ENCODE measurements at places on chromosomes 13 and 19.

DNA sequence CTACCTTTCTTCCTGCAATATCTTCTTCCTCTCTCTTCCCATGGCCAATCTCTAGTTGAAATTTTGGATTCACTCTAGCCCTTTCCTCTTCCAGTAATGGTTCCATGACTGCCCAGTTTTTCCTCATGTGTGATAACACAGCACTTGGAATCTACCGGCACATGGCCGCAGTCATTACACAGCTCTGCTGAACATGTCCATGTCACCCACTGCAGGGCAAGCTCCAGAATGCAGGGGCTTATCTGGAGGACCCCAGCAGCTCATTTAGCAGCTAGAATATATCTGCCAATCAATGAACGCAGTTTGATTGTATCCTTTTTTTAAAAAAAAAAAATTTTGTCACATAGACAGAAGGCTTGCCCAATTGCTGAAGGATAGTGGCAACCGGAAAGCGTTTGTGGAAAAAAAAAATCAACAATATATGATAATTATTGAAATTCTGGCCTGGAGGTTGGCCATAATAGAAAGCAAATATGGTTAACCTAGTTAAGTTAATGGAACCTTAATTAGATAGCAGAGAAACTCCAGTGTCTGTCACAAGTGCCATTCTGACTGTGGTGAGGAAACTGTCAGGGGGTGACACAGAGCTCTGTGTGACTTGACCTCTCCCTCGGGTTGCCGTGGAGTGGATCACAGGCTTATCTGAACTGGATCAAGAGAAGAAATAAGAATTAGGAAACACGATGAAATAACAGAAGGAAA lies 426.7 kb downstream of the LIG4 start:
- no peak for DNase-seq

DNA sequence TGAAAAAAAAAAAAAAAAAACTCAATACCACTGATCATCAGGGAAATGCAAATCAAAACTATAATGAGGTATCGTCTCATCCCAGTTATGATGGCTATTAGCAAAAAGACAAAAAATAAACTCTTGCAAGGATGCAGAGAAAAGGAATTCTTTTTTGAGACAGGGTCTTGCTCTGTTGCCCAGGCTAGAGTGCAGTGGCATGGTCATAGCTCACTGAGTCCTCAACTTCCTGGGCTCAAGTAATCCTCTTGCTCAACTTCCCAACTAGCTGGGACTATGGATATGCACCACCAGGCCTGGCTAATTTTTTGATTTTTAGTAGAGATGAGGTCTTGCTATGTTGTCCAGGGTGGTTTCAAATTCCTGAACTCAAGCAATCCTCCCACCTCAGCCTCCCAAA lies 59.5 kb downstream of the MICU2 start:
- DNase-seq, result no peak

- no peak for DNase-seq
These were observed 9.2 kb upstream of the ZNF180 start for GRCh38 chr19:44509478-44509877.

DNA sequence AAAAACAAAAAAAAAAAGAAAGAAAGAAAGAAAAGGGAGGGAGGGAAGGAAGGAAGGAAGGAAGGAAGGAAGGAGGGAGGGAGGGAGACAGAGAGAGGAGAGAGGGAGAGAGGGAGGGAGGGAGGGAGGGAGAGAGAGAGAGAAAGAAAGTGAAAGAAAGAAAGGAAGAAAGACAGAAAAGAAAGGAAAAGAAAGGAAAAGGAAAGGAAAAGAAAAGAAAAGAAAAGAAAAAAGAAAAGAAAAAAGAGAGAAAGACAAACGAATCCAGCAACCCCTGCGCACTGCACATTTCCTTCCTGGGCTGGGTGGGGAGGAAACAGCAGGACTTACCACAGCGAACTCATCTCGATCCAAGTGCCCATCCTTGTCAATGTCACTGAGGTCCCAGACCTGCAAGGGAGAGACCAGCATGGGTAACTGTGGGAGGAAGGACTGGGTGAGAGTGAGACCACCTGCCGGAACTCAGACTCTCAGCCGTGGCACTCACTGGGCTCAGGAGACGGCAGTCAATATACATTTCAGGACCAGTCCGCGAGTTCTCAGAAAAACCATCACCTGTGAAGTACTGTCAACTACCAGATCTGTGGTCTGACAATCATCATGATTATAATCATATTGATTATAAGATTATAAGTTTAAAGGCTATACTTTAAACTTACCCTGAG lies 43.3 kb downstream of the EPS15L1 start:
- DNase-seq, result no peak

DNA sequence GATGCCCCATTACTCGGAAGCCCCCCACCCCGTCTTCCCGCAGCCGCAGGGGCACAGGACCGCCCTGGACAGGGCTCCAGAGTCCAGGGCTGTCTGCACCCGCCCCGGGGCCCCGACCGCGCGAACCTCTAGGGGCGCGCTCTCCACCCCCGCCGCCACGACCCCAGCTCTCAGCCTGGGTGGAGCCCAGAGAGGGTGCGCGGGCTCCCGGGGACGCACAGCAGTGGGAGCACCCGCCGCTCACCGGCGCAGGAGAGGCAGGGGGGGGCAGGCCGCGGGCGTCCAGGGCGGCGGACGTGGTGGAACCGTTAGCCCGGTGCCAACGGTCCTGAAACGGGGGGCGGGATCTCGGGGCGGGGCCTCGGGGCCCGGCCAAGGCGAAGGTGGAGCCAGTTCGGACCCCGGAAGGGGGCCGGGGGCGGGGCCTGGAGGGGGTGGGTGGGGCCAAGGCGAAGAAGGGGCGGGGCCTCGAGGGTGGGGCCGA lies at the start of gene ATP8B3:
Gene ATP8B3, minus strand, starts transcription at position 335 of the 484 bp plus-strand sequence. CDS start 540 bp downstream, outside the sequence.
- no peak for DNase-seq

DNA sequence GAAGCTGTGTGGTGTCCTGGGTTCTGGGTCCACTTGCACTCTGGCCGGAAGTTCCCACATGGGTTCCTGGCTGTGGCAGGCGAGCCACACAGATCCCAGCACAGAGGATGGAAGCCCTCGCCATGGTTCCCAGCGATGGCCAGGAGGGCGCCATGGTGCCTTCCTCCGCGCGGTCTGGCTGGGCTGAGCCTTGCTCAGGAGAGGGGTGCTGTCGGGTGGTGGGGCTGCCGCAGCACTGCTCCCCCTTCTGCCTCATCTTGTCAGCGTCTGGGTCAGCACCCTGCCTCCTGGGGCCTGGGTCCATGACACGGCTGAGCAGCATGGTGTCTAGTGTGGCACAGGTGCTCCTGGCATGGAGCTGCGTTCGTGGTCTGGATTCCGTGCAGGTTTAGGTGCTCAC lies 33.5 kb downstream of the DOT1L start:
- no peak for DNase-seq

Data from EH (cell line).